ENCODE measurements at places on chromosomes 1 and 21. TPM values are rescaled to one million over a fixed set of nuclear protein-coding genes. Genes with fewer than 3 reads are reported as not detected.

GRCh38 chr1:83996191-83996590 lies 2.7 kb downstream of the TTLL7 start:
- DNase-seq = no peak
- no peaks in the 10 kb centered on the region for H3K36me3 ChIP-seq
- H3K4me3 ChIP-seq = no peak overlapping the region
- H3K27me3 ChIP-seq = no peaks in the 10 kb centered on the region

DNA sequence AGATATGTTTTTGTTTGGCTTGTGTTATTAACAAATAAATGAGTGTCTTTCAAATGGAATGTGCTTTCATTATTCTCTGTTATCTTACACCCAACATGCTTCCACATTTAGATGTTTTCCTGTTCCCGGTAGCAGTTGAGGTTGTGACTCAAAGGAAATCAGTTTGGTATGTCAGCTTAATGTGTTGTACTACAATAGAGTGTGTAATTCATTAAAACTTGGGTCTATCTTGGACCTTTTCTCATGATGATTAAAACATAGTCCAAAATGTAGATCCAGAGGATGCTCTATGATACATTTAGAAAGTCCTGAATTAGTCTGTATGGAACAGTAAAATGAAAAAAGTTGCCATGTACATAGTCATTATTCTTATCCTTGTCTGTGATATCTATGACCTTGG lies 26.7 kb downstream of the RTCA start:
- no peaks in the 10 kb centered on the region for H3K4me1 ChIP-seq
- no peak overlapping the region for H3K4me3 ChIP-seq
- DNase-seq = no peak
- no peaks in the 10 kb centered on the region for H3K36me3 ChIP-seq

- no peaks in the 10 kb centered on the region for H3K36me3 ChIP-seq
- DNase-seq = no peak
- no peak overlapping the region for H3K4me3 ChIP-seq
- no peaks in the 10 kb centered on the region for H3K27me3 ChIP-seq
- H3K4me1 ChIP-seq = peaks cover 5% of the 10 kb centered on the region
Observed at GRCh38 chr1:47894410-47895278, 102.5 kb downstream of the TRABD2B start.

Gene SLC9C2
- not detected for total RNA-seq

Gene FCGR1A
- total RNA-seq = not detected

DNA sequence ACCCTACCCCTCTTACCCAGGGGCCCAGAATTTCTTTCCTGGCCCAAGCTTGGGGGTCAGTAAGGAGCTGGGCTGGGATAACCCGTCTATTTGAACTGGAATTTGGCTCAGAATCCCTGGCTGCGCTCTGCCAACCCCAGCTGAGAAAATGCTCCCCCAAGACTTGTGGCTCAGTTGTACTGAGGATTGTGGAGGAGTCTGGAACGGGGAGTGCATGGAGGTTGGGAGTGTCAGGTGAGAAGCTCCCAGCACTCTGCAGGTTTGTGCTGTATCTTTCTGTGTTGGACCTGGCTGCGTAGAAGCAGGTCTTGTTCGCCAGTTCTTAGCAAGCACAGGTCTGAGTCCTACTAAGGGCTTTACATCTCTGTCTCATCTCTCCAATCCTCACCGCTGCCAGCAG lies 1.6 kb downstream of the TCEA3 start:
- H3K4me1 ChIP-seq = no peaks in the 10 kb centered on the region
- H3K27me3 ChIP-seq = no peaks in the 10 kb centered on the region
- DNase-seq = no peak
- no peaks in the 10 kb centered on the region for H3K36me3 ChIP-seq
- peak overlapping the region; percentile 83 for H3K27ac ChIP-seq
- no peak overlapping the region for H3K4me3 ChIP-seq

- H3K4me1 ChIP-seq = no peaks in the 10 kb centered on the region
- peak overlapping the region; percentile 63 for H3K27ac ChIP-seq
- no peak for DNase-seq
- no peaks in the 10 kb centered on the region for H3K36me3 ChIP-seq
Observed at GRCh38 chr1:27504588-27505419, 14.8 kb upstream of the WASF2 start.

All from Peyer's patch (tissue), 4 donors.